ENCODE measurements at places on chromosomes 7 and 10.

DNA sequence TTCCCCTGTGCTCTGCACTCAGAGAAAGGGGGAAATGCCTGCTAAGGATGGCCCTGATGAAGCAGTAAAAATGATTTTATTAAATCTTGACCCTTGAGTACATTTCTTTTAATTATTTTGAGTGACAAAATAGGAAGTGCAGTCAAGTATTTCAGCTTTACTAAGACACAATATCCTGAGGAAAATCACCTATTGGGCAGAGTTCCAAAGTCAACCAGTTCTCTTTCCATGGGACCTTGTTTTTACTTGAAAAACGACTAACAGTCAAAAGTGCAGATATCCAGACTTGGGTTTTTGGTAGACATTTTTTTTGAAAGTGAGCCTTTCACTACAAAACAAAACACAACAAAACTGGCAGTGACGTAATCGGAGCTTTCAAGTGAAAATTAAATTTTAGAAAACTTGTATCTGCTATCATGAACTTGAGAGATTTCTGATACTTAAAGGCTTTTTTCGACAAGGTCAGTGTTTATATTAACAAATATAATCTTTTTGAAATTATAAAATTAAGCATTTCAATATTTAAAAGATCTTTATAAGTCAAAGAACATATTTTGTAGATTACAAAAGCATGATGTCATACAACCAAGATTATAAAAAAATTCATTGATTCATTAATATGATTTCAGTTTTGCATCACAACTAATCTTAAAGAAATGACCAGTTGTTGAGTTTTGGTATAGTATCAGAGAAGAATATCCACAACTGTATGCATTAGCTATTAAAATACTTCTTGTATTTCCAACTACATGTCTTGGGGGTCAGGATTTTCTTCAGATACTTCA lies 513.8 kb upstream of the AKR1E2 start:
- no peak for DNase-seq

- DNase-seq: no peak
These were observed 128.5 kb upstream of the CDK1 start for GRCh38 chr10:60649485-60650377.

- DNase-seq: no peak
These were observed 117.5 kb upstream of the COL1A2 start for GRCh38 chr7:94277236-94277635.

DNA sequence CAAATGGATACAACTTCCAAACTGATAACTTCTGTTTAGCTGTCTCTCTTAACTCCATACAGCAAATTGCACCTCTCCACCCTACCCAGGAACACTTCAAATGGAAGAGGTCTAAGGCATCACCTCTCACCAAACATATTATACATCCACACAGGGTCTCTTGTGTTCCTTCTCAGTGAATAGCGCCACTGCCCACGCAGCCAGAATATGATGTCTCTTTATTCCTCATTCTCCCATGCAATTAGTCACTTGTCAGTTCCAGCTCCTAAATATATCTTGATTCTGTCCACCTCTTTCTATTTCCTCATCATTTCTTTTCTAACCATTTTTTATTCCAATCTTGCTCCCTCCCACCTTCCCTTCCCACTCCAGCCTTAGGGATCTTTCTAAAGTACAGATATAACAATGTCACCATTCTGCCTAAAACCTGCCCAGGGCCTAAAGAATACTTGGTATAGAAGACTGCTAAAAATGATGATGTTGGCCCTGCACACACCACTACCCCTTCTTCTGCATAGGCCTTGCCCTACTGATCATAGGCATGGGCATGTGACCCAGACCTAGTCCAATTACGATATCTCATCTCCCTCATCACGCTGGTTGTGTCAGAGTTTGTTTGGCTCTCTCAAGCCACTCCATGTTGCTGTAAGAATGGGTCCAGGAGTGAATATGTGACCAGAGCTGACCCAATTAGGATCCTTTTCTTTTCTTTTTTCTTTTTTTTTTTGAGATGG lies 5.7 kb upstream of the TSPAN14 start:
- DNase-seq: no peak

GRCh38 chr7:47837826-47838225 lies 110.4 kb downstream of the PKD1L1 start:
- no peak for DNase-seq

DNA sequence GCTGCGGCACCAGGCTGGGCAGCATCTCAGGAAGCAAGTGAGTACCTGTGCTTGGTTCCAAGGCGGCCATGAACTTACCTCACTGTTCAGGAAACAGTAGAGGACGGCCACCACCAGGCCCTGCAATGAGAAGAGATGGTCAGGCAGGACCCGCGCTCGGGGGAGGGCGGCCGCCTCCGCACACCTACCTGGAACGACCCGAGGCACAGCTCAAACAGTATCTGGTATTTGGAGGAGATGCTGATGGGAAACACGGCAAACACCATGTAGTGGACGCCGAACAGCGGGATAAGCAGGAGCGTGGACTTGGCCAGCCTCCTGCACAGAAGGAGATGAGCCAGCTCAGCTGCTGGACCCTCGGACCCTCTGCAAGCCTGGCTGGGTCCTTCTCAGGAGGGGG lies 112.9 kb downstream of the VIPR2 start:
- no peak for DNase-seq

DNA sequence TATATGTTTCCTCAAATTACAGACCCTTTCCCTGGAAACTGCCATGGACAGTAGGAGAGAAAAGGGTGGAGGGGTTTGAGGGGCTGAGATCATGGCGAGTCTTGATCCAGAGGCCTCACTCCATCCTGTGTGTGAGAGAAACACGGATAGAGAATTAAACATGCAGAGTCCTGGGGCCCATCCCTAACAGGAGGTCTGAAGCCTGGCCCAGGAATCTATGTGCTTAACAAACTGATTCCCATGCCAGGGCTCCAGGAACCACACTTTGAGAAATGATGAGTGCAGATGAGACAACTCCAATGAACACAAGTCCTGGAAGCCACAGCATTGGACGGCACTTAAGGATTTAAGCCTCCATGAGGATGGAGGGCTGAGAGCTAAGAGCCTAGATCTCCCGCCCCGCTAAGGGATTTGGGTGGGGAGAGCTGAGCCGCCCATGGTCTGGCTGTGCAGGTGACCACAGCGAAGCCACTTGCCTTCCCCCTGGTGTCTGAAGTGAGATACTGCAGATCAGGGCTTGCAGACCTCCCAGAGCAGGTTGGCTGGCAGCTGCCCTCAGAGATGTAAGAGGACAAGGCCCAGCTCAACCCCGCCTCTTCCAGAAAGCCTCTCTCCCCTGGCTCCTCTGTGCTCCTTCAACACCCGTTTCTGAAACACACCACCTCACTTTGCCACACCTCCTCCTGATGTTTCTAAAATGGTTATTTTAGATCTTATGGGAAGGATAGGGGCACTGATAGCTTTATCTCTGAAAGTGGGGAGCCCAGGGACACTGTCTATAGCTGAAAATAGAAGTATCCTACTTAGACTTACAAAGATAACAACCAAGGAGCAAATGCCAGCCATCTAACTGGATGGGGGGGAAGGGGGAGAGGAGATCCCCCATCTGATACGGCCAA lies 24.8 kb upstream of the EIF5AL1 start:
- peak; percentile 65 for DNase-seq

GRCh38 chr10:21943633-21944265 lies 59.8 kb downstream of the DNAJC1 start:
- DNase-seq: no peak

DNA sequence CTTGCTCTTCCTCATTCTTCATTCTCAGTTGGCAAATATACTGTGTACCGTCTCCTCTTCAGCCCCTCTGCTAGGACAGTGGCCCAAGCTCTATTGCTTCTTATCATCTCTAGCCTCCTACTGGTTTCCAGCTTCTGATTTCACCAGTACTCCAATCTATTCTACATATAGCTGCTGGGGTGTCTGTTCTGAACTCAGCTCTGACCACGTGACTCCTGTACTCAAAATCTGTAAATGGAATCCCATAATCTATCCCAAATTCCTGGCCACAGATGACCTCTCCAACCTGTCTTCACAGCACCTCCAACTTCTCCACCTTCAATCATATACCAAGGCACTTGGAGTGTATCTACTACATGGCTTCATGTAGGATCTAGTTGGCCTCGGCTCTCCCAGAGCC lies 152.9 kb downstream of the NRCAM start:
- no peak for DNase-seq

- no peak for DNase-seq
These were observed 581.3 kb downstream of the XPNPEP1 start for GRCh38 chr10:109341986-109342385.

DNA sequence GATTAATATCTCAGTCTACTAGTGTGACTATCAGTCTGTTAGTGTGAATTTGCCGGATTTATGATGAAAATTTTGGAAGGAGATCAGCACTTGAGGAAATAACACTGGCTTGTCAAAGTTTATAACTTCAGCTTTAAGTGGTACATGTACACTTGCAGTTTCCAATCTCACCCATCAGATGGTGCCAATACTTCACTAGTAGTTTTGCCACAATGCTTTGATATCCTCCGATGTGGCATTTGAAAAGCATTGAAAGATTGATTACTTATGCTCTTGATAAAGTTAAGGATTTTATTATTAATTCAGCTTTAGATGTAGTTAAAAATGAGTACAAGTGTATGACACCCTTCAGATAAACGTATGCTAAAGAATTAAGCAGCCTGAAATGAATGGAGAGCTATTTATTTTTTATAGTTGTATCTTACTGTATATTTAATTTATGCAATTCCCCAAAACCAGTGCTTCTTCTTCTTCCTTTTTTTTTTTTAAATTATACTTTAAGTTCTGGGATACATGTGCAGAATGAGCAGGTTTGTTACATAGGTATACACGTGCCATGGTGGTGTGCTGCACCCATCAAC lies 98.2 kb downstream of the ANLN start:
- DNase-seq: no peak

DNA sequence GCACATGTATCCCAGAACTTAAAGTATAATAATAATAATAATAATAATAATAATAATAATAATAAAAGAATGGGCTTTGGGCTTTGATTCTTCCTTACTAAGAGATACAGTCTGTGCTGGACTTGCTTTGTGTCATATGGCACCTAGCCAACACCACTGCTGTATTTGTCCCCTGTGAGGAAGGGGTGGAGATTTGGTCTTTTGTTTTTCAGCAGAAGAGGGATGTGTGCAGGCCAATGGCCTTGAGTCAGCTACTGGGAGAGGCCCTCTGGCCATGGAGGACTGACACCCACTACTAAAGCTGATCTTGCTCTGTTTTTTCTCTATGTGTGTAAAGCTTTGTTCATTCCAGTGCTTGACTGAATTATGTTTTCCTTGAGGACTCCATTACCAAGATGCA lies 573.0 kb upstream of the PCDH15 start:
- no peak for DNase-seq

- DNase-seq: no peak
These were observed 51.2 kb upstream of the BMPER start for GRCh38 chr7:33854178-33854577.

DNA sequence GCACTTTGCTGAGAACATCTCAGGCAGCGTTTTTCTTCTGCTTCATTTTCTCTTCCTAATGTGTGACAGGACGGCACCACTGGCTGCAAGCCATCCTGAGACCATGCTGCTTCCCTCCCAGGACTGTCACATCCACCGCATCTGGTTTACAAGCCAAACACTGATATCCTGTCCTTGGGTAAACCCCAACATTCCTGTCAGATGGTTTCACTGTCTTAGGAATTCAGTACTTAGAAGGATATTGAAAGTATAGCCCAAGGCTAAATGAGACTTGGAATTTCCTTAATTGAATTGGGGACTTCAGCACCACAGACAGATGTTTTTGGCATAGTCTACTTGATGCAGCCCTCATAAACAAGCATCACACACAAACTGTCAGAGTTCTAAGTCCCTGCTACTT lies 74.2 kb upstream of the PLXNA4 start:
- no peak for DNase-seq

DNA sequence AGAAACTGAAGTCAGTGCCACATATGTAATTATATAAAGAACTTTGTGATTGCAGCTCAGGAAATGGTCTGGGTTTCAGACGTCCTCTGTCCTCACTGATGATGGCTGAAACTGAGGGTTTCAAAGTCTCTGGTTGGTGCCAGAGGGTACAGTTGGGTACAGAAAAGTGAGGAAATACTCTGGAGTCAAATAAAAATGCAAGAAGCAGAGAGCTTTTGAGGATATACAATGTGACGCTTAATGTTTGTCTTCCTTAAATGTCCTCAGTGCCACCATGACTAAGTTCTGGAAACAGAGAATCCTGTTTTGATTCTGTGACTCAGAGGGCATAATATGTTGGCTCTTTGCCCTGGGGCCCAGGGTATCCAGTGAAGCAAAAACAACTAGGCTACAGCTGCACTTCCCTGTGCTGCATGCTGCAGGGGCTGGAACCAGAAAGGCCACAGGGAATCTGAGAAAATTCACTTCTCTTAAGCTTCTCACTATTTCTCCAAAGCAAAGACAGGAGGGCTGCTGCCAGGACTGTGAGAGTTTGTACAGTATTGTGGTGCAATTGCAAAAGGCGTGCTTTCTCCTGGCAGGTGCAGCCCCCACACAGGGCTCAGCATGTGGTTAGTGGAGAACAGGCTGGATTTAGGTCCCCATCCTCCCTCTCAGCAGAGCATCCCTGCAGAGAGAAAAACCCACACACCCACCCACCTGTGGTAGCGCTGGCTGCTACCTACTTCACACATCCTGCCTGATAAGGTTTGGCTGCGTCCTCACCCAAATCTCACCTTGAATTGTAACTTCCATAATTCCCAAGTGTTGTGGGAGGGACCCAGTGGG lies 169.5 kb upstream of the SVIL start:
- DNase-seq: no peak

GRCh38 chr7:41955451-41955850 lies 252.6 kb upstream of the INHBA start:
- no peak for DNase-seq

DNA sequence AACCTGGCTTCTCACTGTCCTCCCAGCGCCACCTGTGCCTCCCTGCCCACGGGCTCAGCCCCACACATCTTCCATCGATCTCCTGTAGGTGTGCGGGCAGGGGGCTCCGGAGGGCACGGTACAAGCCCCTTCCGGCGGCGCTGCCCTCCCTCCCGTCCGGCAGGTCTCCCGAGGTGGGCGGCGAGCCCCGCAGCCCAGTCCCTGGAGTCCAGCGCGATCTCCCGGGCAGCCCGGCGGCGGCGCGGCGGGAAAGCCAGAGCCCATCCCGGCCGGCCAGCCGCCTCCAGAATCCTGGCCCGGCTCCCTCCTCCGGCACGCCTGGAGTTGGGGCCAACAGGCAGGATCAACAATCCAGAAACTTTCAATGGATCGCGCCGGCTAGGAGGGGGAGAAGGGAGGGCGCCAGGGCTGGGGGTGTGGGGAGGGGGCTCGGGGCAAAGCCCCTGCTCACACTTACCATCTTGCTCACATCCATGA lies 100.1 kb downstream of the HIP1 start:
- DNase-seq: no peak

DNA sequence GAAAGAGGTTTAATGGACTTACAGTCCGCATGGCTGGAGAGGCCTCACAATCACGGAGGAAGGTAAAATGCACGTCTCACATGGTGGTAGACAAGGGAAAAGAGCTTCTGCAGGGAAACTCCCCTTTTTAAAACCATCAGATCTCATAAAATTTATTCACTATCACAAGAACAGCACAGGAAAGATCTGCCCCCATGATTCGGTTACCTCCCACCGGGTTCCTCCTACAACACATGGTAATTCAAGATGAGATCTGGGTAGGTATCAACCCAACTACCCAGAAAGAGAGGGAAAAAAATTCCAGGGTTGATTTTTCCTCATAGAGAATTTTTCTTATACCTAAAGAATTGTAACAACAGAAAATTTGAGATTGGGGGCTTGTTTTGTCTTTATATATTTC lies 13.9 kb downstream of the RAPGEF5 start:
- no peak for DNase-seq

Data from activated effector memory CD4-positive, alpha-beta T cell treated with anti-CD3 and anti-CD28 coated beads, Interleukin-2, amount 50 U/mL, for 16 hours (primary cell).